ENCODE measurements at places on chromosomes 4 and X.
A peak's percentile ranks its signal among the peaks of the same experiment; 100 is the strongest.

DNA sequence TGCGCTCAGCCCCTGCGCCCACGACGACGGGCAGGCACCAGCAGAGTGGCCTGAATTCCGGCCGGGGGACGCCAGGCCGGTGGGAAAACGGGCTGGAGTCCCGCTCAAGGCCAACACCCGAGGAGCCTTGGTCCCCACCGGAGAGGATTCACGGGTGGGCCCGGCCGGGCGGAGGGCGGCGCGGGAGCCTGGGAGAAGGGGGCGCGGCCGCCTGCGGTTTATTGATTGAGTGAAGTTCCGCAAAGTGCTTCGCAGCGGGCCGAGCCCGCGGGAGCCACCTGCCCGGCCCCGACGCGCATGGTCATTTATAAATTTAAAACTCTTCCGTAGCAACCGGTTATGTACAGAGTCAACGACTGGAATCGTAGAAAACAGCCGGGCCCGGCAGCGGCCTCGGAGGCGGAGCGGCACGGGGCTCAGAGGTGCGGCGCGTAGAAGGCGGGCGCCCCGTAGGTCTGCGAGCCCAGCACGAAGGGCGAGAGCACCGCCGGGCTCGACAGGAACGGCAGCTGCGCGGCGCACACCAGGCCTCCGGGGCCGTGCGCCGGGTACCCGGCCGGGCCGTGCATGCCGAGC lies 3.6 kb downstream of the NKX1-1 start:
- no peak for DNase-seq

- DNase-seq, result peak; percentile 63
These were observed 60.8 kb upstream of the CBR4 start for GRCh38 chr4:169070895-169071218.

- DNase-seq, result no peak
These were observed 214.3 kb downstream of the RAPGEF2 start for GRCh38 chr4:159317203-159317602.

DNA sequence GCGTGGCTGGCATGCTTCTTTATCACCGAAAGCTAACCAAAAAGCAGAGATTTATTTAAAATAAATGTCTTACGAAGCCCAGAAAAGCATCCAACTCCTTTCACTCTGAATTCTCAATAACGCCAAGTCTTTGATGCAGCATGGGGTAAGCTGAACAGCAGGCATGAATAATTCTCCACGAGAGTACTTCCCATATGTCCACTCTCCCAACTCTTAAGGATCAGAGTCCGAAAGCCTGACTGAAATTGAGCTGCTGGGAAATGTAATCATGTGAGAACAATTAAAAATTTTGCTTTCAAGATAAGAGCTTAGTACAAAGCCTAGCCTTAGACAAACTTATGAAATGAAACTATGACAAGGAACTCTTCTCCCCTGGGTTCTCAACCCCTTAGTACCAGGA lies 7.5 kb upstream of the SLC39A8 start:
- no peak for DNase-seq

DNA sequence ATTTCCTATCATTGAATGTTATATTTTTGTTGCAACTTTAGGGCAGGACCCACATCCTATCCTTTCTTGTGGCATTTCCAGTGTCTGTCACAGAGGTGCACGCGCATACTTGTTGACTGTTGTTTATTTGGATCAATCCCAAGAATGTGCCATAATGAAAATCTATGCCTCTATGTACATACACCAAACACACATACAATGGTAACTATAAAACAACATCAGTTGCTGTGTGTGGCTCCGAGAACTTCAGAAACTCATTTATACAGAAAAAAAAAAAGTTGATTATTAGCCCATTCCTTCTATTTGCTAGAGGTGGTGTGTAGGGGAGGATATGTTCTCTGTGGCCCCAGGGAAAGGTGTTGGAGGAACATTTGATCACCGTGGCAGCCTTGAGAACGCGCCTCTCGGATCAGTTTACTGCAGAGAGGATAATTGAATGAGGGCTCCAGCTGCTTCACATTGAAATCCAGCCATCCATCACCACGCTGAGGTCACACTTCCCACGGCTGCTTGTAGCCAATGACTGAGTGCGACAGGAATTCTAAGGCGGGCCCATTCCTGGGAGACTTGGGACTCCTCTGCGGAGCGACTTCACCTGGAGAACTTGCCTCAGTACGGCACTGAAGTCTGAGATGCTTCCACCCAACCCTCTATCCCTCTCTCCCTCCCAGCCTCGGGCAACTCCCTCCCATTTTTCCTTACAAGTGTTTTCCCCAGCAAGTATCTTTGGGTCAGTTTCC lies 19.5 kb downstream of the SMPX start:
- no peak for DNase-seq

- peak; percentile 18 for DNase-seq
These were observed 9.2 kb downstream of the NDUFA1 start for GRCh38 chrX:119880552-119881437.

DNA sequence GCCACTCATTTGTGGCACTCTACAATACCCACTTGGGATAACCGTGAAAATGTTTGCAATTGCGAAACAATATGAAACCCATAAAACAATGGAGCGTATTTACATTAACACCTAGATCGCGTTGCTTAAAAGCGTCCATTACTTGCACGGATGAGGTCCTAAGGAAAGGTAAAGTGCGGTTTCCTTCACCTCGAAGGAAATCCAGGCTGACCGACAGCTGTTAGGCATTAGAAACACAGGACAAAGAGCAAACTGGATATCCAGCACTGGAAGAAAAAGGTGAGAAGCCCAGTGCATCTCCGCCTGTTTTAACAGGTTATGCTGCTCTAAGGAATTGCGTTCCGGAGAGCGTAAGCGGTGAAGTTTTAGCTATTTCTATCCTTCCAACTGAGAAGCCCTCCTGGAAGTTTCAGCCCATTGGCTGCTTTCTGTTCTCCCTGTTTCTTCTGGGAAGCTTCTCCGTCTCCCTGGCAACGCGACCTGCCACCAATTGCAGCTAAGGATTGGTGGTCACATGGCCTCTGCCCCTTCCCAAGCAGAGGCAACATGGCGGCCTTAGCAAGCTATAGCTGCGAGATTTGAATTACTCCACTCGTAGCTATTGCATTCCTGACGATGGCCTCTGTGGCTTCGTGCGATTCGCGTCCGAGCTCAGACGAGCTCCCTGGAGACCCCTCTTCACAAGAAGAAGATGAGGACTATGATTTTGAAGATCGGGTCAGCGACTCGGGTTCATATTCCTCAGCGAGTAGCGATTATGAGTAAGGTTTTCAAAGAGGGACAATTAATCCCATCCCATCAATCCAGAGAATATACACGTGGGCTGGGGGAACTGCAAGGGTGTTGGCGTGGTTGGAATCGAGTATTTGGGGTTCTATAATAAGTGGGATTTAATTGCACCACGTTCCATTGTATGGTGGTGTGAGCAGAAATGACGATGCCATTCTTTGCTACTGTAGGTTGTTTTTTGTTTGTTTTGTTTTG lies at the start of gene INTU:
Gene INTU, plus strand, starts transcription at position 538 of the 984 bp plus-strand sequence. Its CDS starts 78 bp downstream, at position 616.
- DNase-seq, result peak; percentile 88

DNA sequence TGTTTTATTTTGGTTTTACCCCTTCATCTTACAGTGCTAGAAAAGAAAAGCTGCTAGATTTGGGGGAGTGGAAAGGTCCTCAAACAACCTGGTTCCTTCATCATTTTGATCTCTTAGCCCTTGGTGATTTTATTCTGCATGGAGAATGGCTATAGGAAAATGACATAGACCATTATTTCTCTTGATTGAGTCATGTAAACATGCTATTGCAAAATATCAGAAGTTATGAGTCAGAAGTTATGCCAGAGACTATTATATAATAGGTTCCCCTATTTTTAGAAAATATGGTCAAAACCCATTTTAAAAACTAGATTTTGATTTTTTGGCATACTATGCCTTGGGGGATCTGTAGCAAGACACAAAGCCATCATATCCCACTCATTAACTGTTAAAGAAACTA lies 83.7 kb upstream of the FAM9C start:
- DNase-seq, result no peak

DNA sequence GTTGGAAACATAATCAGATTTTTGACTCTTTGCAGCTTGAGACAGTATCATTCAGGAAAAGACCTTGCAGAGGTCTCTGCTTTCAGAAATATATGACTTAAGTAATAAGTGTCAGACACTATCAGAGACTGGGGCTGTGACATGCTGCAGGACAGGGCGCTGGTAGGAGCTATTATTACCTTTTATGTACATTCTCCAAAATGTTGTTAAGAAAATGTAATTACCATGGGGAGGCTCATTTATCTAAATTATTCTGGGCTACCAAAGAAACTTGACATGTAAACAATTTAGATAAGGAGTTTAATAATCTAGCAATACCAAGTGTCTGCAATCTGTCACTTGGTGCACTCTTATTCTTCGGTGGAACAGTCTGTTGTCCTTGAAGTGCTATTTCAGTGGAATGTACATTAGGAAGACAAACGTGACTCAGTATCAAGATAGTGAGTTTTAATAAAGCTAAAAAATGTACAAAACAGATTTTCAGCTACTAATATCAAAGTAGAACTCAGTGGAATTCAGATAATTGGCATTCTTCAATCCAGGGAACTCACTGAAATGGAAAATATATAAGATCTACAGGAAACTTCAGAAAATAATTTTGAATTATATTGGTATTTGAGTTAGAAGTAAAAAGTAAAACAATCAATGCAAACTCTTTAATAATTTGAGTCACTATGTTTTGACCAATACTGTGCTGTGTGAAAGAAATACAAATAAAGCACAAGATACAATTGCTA lies 214.5 kb downstream of the KCNIP4 start:
- DNase-seq, result no peak

GRCh38 chr4:37620176-37620575 lies 66.0 kb downstream of the RELL1 start:
- no peak for DNase-seq

DNA sequence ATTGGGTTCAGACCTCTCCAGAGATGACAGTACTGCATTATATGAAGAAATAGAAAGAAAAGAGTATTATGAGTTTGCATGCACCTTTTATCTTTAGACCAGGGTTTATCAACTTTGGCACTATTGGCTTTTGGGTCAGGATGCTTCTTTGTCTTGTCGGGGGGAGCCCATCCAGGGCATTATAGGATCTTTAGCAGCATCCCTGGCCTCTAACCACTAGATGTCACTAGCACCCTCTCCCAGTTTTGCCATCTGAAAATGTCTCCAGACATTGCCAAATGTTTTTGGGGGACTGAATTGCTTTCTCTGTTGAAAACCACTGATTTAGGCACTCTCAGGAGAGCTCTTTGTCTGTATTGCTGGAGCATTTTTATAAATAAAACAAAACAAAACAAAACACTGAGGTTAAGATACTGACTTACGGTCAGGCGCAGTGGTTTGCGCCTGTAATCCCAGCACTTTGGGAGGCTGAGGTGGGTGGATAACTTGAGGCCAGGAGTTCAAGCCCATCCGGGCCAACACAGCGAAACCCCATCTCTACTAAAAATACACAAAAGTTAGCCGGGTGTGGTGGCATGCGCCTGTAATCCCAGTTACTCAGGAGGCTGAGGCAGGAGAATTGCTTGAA lies 23.6 kb downstream of the CA5B start:
- DNase-seq, result peak; percentile 52

DNA sequence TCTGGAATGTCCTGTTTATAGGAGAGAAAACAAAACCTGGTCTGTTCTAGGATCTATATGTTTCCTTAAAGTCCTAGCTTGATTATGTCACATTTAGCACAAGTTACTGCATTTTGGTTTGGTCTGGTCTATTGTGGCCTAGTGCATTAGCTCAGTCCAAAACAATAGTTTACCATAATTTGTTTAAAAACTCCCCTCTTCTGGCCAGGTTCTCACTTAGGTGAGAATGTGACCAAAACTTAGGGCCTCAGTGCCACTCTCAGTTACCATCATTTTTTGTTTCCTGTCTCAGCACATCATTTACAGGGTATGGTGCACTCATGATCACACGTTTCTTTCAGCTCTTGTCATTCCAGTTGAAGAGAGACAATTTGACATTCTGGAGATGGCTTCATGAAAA lies 378.5 kb downstream of the KLHL4 start:
- DNase-seq, result no peak

- no peak for DNase-seq
These were observed 10.8 kb downstream of the CA5B start for GRCh38 chrX:15748841-15749240.

- peak; percentile 66 for DNase-seq
These were observed 105.7 kb upstream of the PDLIM3 start for GRCh38 chr4:185640811-185641675.

DNA sequence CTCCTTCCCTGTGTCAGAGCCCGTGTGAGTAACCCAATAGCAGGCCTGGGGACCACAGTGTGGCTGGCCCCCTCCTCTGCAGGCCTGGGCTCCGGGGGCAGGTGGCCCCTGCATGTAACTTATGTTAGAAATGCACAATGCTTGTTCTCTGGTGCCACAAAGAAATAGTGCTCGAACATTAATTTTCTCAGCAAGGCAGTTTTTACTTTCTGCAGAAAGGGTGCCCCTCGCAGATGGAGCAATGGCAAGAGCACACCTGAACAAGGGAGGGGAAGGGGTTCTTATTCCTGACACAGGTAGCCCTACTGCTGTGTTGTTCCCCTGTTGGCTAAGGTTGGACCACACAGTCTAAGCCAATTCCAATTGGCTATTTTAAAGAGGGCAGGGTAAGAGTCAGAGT lies 17.1 kb downstream of the TACC3 start:
- DNase-seq, result no peak

- no peak for DNase-seq
These were observed 84.2 kb downstream of the SH3BGRL start for GRCh38 chrX:81286075-81286474.

DNA sequence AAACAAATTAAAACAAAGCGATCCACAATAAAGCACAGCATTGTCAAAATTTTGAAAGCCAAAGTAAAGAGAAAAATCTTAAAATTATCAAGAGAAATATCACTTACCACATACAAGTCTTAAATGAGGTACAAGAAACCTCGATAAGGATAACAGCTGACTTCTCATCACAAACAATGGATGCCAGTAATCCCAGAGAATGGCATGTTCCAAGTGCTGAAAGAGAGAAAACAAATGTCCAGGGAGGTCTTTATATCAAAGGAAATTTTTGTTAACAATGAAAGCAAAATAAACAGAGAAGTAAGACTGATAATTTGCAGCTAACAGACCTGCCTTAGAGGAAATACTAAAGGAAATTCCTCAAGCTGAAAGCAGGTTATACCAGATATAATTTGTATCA lies 460.4 kb upstream of the HS3ST1 start:
- DNase-seq, result no peak

- DNase-seq, result no peak
These were observed 10.5 kb upstream of the TIGD2 start for GRCh38 chr4:89100853-89101252.

DNA sequence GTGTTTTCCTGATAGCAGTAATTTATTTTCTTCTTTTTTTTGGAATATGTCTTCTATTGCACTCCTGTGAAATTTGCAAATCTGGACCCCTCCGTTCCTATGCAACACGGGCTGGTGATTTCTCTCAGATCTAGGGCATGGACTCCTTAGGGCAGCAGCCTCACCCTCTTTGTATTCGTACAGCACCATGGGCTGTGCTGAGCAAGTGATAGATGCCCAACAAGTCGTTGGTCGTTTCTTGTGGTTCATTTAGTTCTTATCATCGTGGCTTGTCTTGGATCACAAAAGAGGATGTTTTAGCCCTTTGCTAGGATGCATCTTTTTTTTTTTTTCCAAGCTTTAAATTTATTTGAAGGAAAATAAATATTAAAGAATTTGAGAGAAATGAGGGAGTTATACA lies 82.1 kb downstream of the ARHGAP10 start:
- DNase-seq, result no peak

GRCh38 chrX:69024931-69025330 lies 140.3 kb downstream of the PJA1 start:
- DNase-seq, result no peak

GRCh38 chrX:49308604-49309269 lies 5.3 kb downstream of the GAGE10 start:
- DNase-seq, result no peak

GRCh38 chr4:131288441-131288840 lies 1860.7 kb upstream of the PCDH10 start:
- DNase-seq, result no peak

GRCh38 chr4:137359691-137360315 lies 172.5 kb downstream of the PCDH18 start:
- DNase-seq, result no peak

All from A172 (cell line).